ENCODE measurements at places on chromosomes 11 and 22. TPM values are rescaled to one million over a fixed set of nuclear protein-coding genes. Genes with fewer than 3 reads are reported as not detected.
A peak's percentile ranks its signal among the peaks of the same experiment; 100 is the strongest.

MUC2 gene
- total RNA-seq, result not detected

TREH gene
- not detected for total RNA-seq

MMP8 gene
- not detected for total RNA-seq

NEAT1 gene
- total RNA-seq, result 771 TPM

DNA sequence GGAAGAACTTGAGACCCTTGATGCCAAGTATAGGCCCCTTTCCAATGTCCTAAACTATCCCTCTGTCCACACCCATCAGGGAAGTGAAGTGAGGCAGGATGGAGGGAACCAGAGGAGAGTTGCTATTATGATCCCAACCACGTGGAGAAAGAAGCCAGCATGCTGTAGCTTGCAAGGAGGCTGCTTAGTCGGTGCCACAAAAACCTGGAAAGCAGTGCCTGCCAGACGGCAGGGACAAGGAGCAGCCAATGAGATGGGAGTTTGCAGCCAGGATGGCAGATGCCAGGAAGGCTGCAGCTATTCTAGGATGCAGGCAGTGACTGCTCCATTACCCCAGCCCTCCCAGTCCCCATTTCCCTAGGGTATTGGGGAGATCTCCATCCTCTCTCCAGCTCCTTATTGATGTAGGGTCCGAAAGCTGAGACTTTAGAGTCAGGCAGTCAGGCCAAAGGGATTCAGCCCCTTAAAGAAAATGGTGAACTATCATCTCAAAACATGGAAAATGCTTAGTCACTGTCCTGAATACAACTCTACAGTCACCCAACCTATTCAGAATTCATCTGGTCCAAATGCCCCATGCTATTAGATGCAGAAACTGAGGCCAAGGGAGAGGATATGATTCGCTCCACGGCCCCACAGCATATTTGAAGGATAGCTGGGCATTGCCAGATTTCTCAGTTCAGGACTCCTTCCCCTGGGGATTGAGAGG, 18.4 kb upstream of the LRRC55 start:
- no peak for DNase-seq

GRCh38 chr11:20109731-20110445, 50.4 kb downstream of the DBX1 start:
- no peak for DNase-seq

DNA sequence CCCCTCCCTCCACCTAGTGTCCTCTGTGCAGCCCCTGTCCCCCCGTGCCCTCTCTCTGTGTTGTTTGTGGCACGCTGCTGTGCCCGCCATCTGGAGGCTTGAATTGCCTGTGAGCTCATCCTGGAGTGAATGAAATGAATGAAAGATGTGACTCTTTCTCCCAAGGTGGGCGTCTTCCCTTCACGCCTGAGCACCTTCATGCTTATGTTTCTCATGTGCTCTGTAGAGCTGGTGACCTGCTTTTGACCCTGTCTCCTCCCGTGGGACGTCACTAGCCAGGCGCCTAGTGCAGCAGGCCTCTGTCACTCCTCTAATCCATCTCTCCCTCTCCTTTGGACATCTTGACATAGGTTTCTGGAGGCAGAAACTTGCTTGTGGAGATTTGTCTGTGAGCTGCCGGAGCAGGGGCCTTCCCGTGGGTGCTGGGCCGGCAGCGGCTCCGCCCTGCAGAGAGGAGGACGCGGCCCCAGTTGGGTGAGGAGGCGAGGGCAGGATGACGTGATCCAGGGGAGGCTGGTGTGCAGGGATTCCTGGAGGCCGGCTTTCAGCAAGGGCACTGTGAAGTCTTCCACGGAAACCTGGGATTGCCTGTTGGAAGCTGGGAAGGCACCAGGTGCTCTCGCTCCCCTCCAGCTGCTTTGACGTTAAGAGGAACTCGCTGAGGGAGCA, 40.6 kb downstream of the MUC6 start:
- no peak for DNase-seq

DNA sequence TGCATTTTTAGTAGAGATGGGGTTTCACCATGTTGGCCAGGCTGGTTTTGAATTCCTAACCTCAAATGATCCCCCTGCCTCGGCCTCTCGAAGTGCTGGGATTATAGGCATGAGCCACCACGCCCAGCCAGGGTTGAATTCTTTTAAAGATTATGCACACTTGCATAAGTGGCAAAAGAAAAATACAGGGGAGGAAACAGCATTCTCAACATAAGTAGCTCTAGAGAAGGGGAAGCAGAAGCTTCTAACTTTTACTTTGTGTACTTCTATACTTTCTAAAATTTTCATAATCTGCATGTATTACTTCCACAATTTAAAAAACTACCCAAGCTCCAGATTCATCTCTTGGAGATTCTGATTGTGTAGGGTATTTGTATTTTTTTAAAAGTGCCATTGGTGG, 108.0 kb downstream of the SLC1A2 start:
- no peak for DNase-seq

DNA sequence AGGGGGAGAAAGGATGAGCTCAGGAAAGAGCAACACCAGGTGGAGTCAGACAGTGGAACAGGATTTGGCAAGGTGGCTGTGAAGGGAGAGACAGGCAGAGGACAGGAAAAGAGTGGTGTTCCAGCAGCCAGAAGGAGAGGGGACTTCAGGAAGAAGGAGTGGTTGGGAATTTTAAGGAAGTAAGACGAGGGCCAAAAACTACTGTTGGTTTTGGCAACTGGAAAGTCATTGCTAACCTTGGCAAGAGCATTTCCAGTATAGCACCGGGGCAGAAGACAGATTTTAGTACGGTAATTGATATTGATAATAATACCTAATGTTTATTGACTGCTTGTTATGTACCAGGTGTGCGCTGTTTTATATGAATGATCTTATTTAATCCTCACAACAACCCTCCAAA, 15.4 kb upstream of the DDX6 start:
- no peak for DNase-seq

- no peak for DNase-seq
Measured at GRCh38 chr22:37470087-37470445, 16.1 kb downstream of the MFNG start.

KIRREL3 gene
- not detected for total RNA-seq

GRCh38 chr11:46363455-46364005, 16.3 kb downstream of the DGKZ start:
- peak; percentile 96 for DNase-seq

- no peak for DNase-seq
Measured at GRCh38 chr22:38125038-38125610, 14.6 kb upstream of the BAIAP2L2 start.

DNA sequence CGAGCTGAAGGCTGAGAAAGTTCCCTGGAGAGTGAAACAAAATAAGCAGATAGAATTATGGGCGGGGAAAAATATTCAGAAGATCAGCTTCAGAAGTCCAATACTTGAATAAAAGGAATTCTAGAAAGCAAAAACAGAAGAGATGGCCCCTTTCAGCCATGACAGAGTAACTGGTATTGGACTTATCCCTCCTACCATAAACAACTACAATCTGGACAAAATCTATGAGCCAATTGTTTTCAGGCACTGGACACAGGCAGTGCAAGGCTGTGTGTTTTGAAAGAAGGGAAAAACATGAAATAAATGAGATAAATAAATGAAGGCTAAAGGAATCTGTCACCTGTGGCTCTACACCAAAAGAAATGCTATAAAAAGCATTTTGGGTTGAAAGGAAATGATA, 25.7 kb downstream of the FEZ1 start:
- DNase-seq, result no peak

GRCh38 chr11:39732001-39732400, 1727.5 kb downstream of the LRRC4C start:
- no peak for DNase-seq

GRCh38 chr11:93476796-93477195, 66.4 kb downstream of the SMCO4 start:
- no peak for DNase-seq

DNA sequence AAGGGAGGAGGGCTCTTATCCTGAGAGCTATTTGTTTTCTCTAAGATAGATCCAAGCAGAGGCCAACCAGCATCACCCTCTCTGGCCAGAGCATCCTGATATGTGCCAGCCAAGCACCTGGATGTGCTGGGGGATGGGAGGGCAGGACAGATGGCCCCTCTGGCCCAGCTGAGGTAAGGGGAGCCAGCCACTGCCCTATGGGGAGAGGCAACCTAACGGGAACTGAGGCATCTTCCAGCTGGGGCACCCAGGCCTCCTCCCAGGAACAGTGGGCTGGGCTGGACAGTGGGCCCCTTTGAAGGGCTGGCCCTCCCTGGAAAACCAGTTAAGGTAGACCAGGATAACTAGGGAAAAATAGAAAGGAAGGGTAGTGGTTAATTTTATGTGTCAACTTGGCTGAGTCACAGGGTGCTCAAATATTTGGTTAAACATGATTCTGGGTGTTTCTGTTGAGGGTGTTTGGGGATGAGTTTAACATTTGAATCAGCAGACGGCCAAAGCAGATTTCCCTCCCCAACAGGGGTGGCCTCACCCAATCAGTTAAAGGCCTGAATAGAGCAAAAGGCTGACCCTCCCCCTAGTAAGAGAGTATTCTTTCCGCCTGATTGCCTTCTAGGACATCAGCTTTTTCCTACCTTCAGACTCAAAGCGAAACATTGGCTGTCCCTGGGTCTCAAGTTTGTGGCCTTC, 595.1 kb downstream of the BUD13 start:
- no peak for DNase-seq

DNA sequence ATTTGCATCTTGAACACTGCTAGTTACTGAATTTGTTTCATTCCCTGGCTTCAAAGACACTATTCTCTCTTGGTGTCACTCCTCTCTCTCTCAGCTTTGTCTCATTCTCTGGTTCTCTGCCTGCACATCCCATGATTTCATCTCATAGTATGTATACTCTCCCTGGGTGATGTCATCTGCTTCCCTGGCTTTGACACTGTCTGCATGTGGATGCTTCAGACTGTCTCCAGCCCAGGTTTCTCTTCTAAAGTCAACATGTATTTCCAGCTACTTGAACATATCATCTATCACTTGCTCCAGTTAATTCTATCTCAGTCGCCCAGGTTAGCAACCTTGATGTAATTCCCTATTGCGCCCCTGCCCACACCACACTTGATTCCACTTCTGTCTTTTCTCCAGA, 9.3 kb upstream of the ACAT1 start:
- DNase-seq, result no peak

SULT4A1 gene
- total RNA-seq, result not detected

OR56A1 gene
- not detected for total RNA-seq

GRCh38 chr11:61814958-61815789, 1.6 kb downstream of the FADS1 start:
- peak; percentile 97 for DNase-seq

DNA sequence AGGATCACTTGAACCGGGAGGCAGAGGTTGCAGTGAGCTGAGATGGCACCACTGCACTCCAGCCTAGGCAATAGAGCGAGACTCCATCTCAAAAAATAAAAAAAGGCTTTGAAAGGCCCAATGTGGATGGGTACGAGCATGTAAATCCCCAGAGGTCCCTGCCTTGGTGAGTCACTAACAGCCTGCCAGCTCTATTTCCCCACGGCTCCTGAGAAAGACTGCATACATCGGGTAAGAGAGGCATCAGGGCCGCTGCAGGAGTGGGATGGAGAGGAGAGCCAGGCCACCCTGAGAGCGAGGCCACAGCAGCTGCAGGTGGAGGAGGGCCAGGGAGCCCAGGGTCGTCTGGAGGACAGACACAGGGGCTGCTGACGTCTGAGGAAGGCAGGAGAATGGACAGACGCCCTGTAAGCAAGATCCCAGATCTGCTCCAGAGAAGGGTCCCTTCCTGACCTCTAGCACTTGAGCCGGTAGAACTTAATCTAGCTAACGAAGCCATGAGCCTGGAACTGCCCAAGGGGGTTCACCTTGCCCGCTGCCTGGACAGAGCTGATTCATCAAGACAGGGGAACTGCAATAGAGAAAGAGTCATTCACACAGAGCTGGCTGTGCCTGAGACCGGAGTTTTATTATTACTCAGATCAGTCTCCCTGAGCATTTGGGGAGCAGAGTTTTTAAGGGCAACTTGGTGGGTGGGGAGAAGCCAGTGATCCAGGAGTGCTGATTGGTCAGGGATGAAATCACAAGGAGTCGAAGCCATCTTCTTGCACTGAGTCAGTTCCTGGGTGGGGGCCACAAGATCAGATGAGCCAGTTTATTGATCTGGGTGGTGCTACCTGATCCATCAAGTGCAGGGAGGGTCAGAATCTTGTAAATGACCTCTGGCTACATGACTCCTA, 5.1 kb upstream of the KRTAP5-9 start:
- no peak for DNase-seq

All from psoas muscle (tissue), 8 donors.